ENCODE measurements at places on chromosomes 13 and 19.

DNA sequence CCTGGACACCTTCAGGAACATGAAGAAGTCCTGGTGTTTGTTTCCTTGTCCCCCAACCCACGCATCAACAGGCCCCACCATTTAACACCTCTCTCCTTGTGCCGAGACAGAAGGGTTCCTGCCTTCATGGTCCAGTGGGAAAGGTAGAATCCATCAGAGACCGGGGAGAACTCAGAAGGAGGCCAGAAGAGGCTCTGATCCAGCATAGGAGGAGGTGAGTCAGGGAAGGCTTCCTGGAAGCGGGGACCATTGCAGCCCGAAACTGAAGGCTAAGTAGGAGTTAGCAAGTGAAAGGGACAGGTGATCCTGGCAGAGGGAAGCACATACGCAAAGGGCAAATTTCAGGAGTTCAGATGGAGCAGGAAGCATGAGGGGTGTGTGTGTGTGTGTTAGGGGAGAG, 484 bp downstream of the ICAM3 start:
- DNase-seq = no peak

DNA sequence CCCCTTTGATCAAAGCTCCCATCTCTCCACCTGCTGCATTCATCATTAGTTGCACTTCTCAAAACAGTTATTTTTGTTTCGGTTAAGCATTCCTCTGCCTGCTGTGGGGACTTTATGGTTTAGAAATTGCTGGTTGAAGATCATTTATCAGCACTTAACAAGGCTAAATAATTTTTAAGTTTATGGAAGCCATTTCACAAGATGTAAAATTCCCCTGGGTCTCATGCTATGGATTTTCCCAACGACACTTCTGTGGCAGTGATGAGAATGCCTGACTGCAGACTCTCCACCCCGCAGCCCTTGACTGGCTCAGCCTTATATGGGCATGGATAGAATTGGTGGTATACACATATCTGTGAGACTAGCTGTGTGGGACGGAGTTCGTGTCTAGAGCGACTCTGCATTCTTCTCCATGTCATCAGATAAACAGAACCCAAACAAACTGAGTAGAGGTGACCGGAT, 52.8 kb downstream of the COL4A2 start:
- DNase-seq = no peak

GRCh38 chr19:13079542-13079986, 23.1 kb downstream of the LYL1 start:
- DNase-seq = peak; percentile 87

- no peak for DNase-seq
Observed at GRCh38 chr13:110334256-110334655, 27.2 kb downstream of the COL4A2 start.

DNA sequence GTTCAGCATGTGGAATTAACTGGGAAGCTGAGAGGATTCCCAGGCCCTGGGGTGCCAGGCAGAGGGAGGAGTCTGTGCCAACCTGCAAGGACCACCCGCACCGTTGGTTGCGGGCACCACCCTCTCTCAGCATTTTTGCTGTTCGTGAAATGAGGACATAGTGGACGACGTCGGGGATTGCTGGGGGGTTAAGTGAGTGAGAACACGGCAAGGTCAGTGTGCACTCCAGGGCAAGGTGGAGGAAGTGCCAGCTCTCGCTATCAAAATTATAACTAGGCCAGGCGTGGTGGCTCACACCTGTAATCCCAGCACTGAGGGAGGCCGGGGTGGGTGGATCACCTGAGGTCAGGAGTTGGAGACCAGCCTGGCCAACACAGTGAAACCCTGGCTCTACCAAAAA, 2.2 kb downstream of the FXYD3 start:
- DNase-seq = no peak

GRCh38 chr13:110445183-110445582, 116.3 kb downstream of the RAB20 start:
- DNase-seq = no peak

- no peak for DNase-seq
Observed at GRCh38 chr13:34523406-34523805, 418.7 kb upstream of the NBEA start.

- DNase-seq = no peak
Observed at GRCh38 chr13:107275312-107275711, 707.4 kb upstream of the ARGLU1 start.

GRCh38 chr19:42445948-42446347, 3.2 kb upstream of the CXCL17 start:
- no peak for DNase-seq

DNA sequence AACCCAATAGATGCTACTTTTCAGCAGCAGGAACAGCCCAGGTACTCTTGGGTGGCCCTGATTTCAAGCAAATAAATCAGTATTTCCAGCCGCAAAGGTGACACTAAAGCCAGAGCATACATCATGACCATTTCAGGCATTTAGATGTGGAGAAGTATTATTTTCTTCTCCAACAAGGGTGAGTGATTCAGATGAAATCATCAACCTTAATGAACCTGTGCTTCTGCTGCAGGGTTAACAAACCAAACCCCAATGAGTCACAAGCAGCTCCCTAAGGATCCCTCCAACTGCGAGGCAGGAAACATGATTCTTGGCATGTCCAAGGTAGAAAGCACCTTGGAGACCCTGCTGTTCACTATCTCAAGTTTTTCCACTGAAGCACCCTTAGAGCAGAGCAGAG, 32.7 kb downstream of the MBNL2 start:
- DNase-seq = no peak

DNA sequence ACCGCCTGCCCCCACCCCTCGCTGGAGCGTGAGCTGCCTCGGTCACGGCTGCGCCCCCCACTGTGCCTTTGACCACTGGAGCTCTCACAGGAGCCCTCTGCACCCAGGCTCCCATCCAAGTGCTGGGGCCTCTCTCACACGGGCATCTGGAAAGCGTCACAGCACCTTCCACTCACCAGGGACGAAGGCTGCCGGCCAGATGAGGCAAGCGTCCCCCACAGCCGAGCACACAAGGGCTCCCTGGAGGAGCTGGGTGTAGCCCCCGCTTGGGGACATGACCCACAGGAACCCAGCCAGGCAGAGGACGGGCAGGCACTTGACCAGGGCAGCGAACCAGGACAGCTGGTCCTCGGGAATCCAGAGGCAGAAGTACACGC, 560 bp downstream of the TMEM86B start:
- no peak for DNase-seq

DNA sequence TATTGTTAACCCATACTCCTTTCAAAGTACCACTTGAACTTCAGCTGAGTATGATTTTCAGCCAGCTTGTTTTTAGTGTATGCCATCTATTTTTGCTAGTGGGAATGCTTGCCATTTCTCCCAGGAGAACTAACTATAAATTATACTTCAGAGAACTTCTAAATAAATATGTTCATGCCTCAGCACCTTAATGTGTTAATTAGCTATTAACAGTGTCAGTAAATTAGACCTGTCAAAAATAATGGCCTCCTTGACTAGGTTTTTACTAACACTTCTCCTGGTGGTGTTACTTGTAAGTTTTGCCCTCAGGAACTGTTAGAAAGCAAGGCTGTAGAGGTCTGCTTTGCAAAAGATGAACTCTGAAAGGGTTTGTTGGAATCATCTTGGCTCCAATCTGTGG, 4.5 kb downstream of the CLDN10 start:
- no peak for DNase-seq

GRCh38 chr13:46668302-46668720, 115.3 kb downstream of the LRCH1 start:
- peak; percentile 74 for DNase-seq

GRCh38 chr19:13995878-13996765, 10.0 kb downstream of the RFX1 start:
- DNase-seq = no peak

- no peak for DNase-seq
Observed at GRCh38 chr13:77306458-77306857, 20.4 kb downstream of the MYCBP2 start.

- no peak for DNase-seq
Observed at GRCh38 chr13:113552079-113552478, 32.5 kb upstream of the TFDP1 start.

GRCh38 chr13:113631341-113632095, 26.5 kb downstream of the ATP4B start:
- no peak for DNase-seq

- peak; percentile 76 for DNase-seq
Observed at GRCh38 chr13:32211813-32212212, 103.3 kb downstream of the ZAR1L start.

GRCh38 chr19:19342086-19343015, 21.7 kb downstream of the MAU2 start:
- no peak for DNase-seq

GRCh38 chr13:32125751-32126150, 94.2 kb downstream of the FRY start:
- DNase-seq = no peak

GRCh38 chr19:18490728-18491127, 31.1 kb downstream of the ELL start:
- no peak for DNase-seq

GRCh38 chr19:7742991-7743390, 4.3 kb downstream of the CD209 start:
- DNase-seq = no peak

DNA sequence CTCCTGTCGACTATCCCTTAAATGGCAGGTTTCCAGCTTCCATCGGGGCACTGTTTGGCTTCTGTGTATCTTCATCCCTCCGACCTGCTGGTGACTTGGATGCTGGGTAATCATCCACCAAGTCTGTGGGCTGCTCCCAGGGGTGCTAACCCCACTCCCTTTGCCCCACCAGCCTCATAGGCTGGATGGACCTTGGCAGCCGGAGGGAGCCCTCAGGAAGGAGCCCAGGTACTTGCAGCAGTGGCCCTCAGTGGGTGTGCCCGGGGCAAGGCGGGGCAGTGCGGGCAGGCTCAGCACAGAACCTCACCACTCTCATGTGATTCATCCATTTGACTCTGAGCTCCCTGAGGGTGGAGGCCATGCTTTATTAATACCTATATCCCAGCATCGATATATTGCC, 27.4 kb upstream of the TUBGCP3 start:
- no peak for DNase-seq

GRCh38 chr19:661427-662196, 1.4 kb downstream of the RNF126 start:
- no peak for DNase-seq

GRCh38 chr13:24040835-24041234, 119.7 kb upstream of the SPATA13 start:
- no peak for DNase-seq

DNA sequence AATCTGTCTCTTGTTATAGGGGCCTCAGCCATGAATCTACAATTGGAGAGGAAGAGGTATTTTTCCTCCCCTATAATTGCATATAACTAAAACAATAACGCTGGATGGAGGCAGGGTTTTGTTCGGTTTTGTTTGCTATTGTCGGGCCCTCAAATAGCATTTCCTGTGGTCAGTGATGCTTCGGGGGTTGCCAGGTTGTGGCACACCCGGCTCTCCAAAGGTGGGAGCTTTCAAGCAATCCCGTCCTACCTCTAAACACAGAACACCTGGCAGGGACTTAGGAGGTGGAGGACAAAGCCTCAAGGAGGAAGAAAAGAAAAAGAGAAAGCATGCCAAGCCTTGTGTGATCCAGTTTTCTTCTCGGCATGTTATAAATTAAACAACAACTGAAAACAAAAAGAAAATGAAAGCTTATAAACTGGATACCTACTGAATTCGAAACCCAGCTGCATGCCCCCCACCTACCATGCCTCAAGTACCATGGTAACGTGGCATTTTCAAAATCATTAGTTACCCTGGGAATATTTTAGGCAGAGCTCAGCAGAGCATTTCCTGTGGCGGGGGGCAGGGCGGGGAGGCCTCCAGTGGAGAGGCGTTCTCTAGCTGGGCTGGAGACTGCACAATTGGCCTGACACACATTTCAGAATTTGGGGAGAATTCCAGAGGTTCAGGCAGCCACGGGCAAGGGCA, 213.8 kb downstream of the DCLK1 start:
- no peak for DNase-seq

GRCh38 chr19:16385821-16386220, 61.2 kb downstream of the KLF2 start:
- no peak for DNase-seq

DNA sequence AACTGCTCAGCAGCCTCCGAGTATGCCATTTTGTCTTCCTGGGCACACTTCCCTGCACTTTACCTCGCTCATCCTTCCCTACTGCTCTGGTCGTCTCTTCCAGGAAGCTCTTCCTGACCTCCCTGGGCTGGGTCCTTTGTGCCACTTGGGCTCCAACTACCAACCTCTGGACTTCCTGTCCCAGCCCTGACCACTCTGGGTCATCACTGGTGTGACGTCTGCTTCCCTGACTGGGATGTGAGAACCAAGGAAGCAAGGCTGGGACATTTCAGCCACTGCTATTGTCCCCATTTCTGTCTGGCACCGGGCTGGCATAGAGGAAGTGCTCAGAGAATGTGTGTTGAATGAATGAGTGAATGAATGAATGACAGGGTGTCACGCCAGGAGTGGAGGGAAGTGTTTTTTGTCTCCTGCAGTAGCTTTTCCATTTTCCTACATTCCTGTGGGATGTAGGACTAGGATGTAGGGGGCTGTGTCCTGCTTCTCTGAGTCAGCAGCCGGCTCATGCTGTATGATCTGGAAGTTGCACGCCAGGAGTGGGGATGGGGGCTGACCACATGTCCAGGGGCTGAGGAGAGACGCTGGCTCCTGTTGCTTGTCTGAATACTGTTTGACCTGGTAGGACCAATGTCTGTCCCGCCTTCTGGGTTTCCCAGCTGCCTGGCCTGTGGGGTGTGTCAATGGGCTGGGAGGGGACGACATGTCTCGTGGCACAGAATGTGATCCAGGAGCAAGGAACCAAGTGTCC, 14.7 kb downstream of the NOVA2 start:
- no peak for DNase-seq

- no peak for DNase-seq
Observed at GRCh38 chr19:50912727-50913716, 1.8 kb upstream of the KLK4 start.

DNA sequence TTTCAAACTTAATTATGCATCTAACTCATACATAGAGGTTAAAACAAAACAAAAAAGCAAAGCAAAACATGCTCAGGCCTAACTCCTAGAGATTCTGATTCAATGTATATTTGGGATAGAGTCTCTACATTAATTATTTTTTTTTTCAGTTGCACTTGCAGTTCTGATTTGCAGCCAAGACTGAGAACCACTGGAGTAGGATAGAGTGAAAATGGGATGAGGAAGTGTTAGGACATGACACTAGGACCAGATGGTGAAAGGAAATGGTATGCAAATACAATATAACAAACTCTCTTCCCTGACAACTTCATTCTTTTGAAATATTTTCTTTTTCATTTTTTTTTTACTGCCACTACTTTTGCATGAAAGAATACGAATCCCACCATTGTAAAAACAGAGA, 1.8 kb downstream of the CCDC122 start:
- no peak for DNase-seq

GRCh38 chr13:113820813-113821651, 42.8 kb downstream of the GAS6 start:
- peak; percentile 90 for DNase-seq
